Immature natural killer cell (primary cell): ENCODE measurements at places on chromosomes 4 and X. TPM values are rescaled to one million over a fixed set of nuclear protein-coding genes. Genes with fewer than 3 reads are reported as not detected.
A peak's percentile ranks its signal among the peaks of the same experiment; 100 is the strongest.

DNA sequence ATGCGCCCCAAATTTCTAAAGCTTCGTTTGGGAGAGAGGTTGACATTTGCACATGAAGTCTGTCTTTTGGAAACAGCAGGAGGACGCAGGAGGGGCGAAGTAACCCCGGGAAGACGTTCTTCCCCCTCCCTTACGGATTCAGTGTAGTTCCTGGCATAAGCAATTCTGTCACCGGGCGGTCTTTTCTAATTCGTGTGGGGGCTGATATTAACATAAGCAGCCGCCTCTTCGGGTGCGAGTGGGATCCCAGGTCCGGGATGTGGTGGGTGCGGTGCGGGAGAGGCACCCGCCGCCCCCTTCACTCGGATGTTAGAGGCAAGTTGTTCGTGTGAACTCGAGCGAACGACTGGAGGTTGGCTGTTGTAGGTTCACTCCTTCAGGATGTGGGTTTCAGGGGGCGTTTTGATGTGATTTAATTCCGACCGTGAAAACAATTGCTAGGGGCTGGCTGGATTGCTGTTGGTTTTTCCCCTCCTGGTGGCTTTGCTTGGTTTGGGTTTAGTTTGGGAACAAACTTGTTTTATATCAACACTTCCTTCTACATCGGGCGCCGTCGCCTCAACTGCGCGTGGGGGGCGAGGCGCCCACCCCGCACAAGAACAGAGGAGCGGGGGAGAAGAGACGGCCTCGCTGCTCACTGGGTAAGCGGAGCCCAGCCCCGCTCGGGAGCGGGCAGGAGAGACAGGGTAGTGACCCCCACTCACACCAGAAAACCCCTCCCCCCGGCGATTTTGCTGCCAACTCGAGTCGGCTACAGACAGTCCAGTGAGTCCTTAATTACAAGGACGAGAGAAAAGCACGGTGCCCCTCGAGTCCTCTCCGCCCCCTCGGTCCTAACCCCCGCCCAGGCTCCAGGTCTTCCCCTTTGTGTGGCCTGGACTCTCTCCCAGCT is 2.9 kb upstream of the LEF1 start:
- H3K4me3 ChIP-seq: peak overlapping the region; percentile 61
- H3K36me3 ChIP-seq: no peaks in the 10 kb centered on the region
- DNase-seq: peak; percentile 48
- H3K27me3 ChIP-seq: peaks cover 35% of the 10 kb centered on the region

- H3K36me3 ChIP-seq: no peaks in the 10 kb centered on the region
- no peaks in the 10 kb centered on the region for H3K4me1 ChIP-seq
- H3K27me3 ChIP-seq: peaks cover 1% of the 10 kb centered on the region
- no peak for DNase-seq
These were observed 16.7 kb upstream of the WDR44 start for GRCh38 chrX:118329175-118329574.

DNA sequence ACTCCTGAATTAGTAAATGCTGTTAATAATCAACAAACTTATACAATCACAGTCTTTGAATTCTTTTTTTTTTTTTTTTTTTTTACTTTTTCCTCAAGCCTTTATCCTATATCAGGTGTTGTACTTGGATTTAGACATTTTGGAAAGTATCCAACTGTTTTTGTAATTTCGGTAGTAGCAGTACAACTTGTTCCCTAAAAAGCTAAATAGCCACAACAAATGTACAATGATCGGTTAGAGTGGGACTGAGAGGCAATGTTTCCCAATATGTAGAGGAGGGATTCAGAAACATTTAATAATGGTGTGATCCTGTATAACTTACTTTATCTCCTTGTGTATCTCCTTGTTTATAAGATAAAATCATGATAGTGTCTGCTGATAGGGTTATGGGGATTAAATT is 343.1 kb downstream of the GRID2 start:
- no peaks in the 10 kb centered on the region for H3K4me1 ChIP-seq
- no peaks in the 10 kb centered on the region for H3K36me3 ChIP-seq
- no peak overlapping the region for H3K4me3 ChIP-seq
- no peak overlapping the region for H3K27ac ChIP-seq
- no peak for DNase-seq

DNA sequence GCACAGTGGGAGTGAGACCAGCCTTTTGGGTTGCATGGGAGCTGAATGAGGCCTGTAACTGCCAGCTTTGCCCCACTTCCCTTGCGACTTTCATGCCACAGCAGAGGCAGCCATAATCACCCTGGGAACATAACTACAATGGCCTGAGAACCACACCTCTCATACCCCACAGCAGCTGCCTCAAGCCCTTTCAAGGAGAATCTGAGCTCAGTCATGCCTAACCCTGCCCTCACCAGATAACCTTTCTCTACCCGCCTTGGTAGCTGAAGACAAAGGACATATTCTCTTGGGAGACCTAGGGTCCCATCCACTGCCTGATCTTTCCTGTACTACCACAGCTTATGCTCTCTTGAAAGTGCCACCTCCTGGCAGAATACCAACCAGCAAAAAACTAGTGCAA is 599.9 kb upstream of the IGFBP7 start:
- no peak overlapping the region for H3K27ac ChIP-seq
- H3K27me3 ChIP-seq: no peaks in the 10 kb centered on the region
- no peaks in the 10 kb centered on the region for H3K36me3 ChIP-seq

DNA sequence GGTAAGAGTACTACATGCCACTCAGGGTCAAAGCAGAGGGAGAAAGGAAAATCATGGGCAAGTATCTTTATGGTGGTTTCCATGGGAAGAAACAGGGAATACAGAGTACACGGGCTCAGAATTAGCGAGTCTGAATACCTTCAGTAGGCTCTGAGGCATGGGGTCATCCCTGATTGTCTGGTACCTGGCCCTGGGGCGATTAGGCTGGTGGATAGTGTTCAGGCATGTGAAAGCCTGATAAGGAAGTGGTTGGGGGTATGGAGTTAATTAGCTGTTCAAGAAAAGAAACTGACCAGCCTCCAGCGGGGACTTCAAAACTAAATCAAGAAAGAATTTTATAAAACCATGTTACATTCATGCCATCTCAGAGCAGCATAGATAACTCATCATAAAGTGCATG is 518.8 kb downstream of the RAB28 start:
- no peaks in the 10 kb centered on the region for H3K36me3 ChIP-seq
- no peak overlapping the region for H3K27ac ChIP-seq

GRCh38 chr4:30256116-30256832 is 463.9 kb upstream of the PCDH7 start:
- H3K4me1 ChIP-seq: no peaks in the 10 kb centered on the region
- H3K27ac ChIP-seq: no peak overlapping the region
- no peaks in the 10 kb centered on the region for H3K27me3 ChIP-seq
- H3K36me3 ChIP-seq: peaks cover 3% of the 10 kb centered on the region

- H3K4me1 ChIP-seq: peaks cover 8% of the 10 kb centered on the region
- H3K27ac ChIP-seq: peak overlapping the region; percentile 80
- H3K36me3 ChIP-seq: peaks cover 22% of the 10 kb centered on the region
These were observed 16.4 kb downstream of the TCEANC start for GRCh38 chrX:13669246-13669737.

GRCh38 chr4:107117726-107118125 is 81.6 kb upstream of the DKK2 start:
- no peak overlapping the region for H3K4me3 ChIP-seq
- no peaks in the 10 kb centered on the region for H3K27me3 ChIP-seq
- H3K36me3 ChIP-seq: no peaks in the 10 kb centered on the region
- no peaks in the 10 kb centered on the region for H3K4me1 ChIP-seq
- no peak for DNase-seq

DNA sequence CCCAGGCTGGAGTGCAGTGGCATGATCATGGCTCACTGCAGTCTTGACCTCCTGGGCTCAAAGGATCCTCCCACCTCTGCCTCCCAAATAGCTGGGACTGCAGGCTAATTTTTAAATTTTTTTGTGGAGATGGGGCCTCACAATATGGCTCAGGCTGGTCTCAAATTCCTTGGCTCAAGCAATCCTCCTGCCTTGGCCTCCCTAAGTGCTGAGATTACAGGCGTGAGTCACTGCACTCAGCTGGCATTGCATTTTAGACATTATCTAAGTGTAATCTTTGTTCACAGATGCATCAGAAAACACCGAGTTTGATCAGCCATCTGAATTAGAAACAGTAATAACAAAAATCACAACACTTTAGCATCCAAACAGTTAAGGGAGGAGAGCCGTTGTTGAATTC is 53.4 kb upstream of the CBR4 start:
- H3K4me1 ChIP-seq: peaks cover 13% of the 10 kb centered on the region
- no peak overlapping the region for H3K4me3 ChIP-seq
- H3K36me3 ChIP-seq: no peaks in the 10 kb centered on the region
- H3K27me3 ChIP-seq: peaks cover 8% of the 10 kb centered on the region
- DNase-seq: no peak

GRCh38 chr4:185470501-185471195 is 885 bp downstream of the CCDC110 start:
- peaks cover 10% of the 10 kb centered on the region for H3K4me1 ChIP-seq
- H3K27ac ChIP-seq: peak overlapping the region; percentile 38
- DNase-seq: peak; percentile 32
- H3K4me3 ChIP-seq: peak overlapping the region; percentile 77
- H3K36me3 ChIP-seq: no peaks in the 10 kb centered on the region

- H3K4me3 ChIP-seq: no peak overlapping the region
- H3K27ac ChIP-seq: no peak overlapping the region
- no peak for DNase-seq
- no peaks in the 10 kb centered on the region for H3K27me3 ChIP-seq
These were observed 160.5 kb downstream of the HS3ST1 start for GRCh38 chr4:11268149-11268548.

MTCP1 gene
- polyA plus RNA-seq: 28.8 TPM

ZAR1 gene
- polyA plus RNA-seq: not detected

MXRA5 gene
- not detected for polyA plus RNA-seq

TRO gene
- 2.4 TPM for polyA plus RNA-seq

BGN gene
- polyA plus RNA-seq: not detected

TMSB15C gene
- not detected for polyA plus RNA-seq

FGFR3 gene
- polyA plus RNA-seq: not detected

BMPR1B gene
- polyA plus RNA-seq: not detected

SMIM9 gene
- not detected for polyA plus RNA-seq

PHOX2B gene
- not detected for polyA plus RNA-seq
